ENCODE measurements at places on chromosomes 11 and 22.

DNA sequence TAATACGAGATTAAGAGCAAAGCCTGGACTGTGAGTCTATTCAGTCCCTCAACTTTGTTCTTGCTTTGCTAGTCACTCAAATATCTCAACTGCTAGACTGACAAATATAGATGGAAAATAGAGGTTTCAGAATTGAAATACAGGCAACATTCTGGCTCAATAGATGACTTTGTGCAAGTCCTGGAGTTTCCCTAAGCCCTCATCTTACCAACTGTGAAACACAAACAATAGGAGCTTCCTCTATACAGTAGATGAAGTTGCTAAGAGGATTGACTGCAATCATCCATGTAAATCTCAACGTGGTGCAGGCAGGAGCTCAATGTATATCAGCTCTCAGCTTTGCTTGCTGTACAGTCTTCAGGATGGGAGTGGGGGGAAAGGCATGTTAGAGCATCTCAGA is 6.2 kb upstream of the MPEG1 start:
- DNase-seq: no peak

- no peak for DNase-seq
These were observed 35.9 kb downstream of the LRRC10B start for GRCh38 chr11:61544466-61544865.

- DNase-seq: no peak
These were observed 34.8 kb upstream of the SWAP70 start for GRCh38 chr11:9629064-9629463.

GRCh38 chr11:70371241-70371640 is 27.1 kb upstream of the CTTN start:
- DNase-seq: no peak

- DNase-seq: no peak
These were observed 16.4 kb downstream of the ATP5MG start for GRCh38 chr11:118417801-118418200.

DNA sequence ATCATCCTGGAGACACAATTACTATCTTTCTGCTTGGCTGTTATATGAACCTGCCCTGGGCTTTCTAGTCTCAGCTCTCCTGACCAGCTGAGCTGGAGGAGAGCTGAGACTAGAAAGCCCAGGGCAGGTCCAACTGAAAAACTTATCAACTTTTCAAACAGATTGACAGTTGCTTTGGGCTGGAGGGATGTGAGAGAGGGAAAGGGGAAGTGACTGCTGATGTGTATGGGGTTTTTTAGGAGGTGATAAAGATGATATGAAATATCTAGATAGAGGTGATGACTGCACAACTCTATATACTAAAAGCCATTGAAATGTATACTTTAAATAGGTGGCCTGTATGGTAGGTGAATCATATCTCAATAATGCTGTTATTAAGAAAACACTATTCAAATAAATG is 60.2 kb upstream of the CHRM4 start:
- no peak for DNase-seq

- no peak for DNase-seq
These were observed 228.3 kb downstream of the KIRREL3 start for GRCh38 chr11:126772267-126772666.

- DNase-seq: no peak
These were observed 33.5 kb downstream of the NFRKB start for GRCh38 chr11:129861702-129862522.

DNA sequence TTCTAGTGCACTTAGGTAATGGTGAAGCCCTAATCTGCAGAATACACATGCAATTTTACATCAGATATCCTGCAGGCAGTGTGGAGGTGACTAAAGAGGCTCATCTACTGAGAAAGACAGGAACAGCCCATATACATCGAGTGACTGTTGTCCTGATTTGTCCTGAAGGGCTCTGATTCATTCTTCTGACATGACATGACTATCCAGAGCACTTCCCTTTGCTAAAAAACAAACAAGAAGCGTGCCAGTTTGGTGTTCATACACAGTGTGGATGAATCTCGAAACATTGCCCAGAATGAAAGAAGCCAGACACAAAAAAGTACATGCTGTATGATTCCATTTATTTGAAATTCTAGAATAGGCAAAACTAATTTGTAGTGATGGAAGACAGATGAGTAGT is 48.0 kb upstream of the AMPD3 start:
- no peak for DNase-seq

DNA sequence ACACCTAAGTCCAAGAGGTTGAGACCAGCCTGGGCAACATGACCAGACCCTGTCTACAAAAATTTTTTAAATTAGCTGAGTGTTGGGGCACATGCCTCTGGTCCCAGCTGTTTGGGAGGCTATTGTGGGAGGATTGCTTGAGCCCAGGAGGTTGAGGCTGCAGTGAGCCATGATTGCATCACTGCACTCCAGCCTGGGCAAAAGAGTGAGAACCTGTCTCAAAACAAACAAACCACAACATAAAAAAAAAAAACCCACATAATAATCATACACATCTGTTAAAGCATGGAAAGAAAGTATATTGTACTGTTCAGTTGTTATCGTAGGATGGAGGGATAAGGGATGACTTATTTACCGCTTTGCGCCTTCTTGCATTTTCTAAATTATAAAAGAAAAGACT is 35.9 kb upstream of the GRK2 start:
- no peak for DNase-seq

- peak; percentile 62 for DNase-seq
These were observed 12.4 kb upstream of the DSCAML1 start for GRCh38 chr11:117809236-117810055.

- no peak for DNase-seq
These were observed 25.3 kb downstream of the PPM1F start for GRCh38 chr22:21927174-21927823.

DNA sequence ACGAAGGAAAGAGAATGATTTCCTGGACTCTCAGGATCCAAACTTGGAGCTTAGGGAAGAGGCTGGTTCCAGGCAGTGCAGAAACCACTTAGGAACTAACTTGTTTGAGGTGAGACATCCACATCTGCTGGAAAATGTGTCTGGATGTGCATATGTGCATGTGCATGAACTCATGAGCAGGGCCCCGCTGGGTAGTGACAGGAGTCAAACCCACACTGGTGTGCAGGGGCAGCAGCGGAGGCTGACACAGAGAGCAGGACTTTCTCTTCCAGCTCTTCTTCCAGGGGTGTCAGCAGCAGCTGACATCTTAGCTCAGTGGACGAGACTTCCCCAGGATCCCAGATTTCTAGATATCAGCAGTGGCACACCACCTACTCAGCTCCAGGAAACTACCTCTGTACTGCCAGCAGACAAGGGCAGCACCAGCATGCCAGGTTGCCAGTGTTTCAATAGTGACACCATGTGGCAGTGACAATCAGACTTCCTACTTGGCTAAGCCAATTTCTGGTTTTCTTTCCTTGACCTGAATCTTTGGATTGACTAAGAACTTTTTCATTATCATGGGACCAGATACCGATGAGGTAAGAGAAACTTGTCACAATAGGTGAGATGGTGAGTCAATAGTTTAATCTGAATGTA is 227.5 kb upstream of the ZC3H12C start:
- DNase-seq: no peak

DNA sequence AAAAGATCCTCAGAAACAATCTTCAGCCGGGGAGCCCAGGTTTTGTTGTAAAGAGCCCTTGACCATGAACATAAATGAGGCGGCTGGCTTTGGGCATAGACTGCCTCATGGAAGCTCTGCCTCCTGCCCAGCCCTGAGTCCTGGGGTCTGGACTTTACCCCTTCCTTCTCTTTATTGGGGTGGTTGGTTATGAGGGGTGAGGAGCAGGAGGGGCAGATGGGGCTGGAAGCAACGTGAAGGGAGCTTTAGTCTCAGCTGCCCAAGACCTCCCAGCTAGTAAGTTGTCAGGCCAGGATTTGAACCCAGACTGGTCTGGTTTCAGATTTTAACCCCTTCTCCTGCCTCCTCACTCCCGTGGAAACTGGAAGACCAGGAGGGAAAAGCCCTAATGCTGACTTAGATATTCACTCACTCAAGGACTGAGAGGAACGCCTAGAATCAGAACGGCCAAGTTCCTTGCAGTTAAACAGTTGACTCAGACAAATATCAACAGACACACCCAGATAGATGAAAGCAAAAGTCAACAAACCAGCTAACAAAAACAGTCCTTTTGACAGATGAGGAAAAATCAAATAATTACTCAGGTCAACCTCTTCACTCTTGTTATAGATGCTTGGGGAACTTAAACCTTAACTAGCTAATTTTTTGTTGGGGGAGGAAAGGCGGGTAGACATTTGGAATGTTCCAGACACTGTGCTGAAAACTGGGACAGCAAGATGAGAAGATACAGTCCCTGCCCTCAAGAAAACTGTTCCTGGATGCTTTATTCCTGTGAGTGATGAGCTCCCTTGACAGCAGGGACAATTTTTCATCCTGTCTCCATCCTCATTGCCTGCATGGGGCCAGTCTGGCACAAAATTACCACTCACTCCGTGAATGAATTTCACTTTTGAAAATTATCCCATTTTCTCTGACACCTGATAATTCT is 20.8 kb upstream of the ARRB1 start:
- DNase-seq: no peak

DNA sequence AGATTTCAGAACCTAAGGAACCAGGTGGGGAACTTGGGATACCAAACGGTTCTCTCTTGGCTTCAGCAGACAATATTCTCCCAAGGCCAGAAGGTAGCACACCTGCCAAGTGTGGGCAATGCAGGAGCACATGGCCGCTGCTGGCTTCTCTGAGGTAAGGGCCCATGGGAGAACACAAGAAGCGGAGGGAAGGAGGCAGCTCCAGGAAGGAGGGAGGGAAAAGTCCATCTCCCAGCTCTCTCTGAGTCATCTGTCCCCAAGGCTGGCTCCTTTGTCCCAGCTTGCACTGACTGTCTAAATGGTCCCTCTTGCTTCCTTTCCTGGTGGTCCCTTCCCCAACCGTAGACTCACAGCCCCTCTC is 557.9 kb upstream of the CADM1 start:
- no peak for DNase-seq

GRCh38 chr11:19511413-19512183 is 201.0 kb upstream of the NAV2 start:
- DNase-seq: no peak

DNA sequence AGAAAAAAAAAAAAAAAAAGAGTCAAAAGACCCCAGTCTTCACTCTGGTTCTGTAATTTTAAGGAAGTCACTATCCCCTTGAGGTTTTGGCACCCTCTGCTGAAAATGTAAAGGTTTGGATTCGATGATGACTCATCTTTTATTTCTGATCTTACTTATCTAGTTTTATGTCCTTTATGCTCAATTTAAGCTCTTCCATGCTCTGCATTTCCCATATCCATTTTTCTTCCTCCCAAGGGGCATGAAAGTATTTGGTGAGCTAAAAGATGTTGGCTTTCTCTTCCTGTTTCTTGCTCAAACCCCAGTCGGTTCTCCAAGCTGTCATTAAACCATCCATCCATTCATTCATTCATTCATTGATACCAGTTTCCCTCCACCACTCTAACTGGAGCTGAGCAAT is 61.0 kb upstream of the CDON start:
- no peak for DNase-seq

DNA sequence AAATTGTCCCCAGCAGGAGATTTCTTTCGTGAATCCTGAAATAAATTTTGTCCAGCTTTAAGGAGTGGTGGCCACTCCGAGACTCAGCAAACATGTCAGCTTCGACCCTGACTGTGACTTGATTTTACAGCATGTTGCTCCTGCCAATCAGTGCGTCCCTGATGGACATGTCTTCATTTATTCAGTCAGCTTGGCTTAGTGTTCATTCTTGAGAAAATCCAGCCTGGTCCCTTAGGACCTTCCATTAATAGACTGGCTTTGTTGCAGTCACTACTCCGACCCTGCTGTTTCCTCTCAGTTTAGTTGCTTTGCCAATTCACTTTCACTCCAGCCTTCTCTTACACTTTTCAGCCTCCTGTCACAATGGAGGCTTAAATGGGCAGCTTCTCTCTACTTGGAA is 30.5 kb downstream of the TMPRSS5 start:
- DNase-seq: no peak

GRCh38 chr11:55481416-55481815 is 72.9 kb upstream of the OR4C15 start:
- no peak for DNase-seq

- DNase-seq: no peak
These were observed 25.1 kb downstream of the SBF2 start for GRCh38 chr11:10268746-10269488.

GRCh38 chr11:57599381-57599780 is 1.9 kb downstream of the SERPING1 start:
- DNase-seq: no peak

- DNase-seq: no peak
These were observed 372.7 kb downstream of the BUD13 start for GRCh38 chr11:116400081-116400480.

DNA sequence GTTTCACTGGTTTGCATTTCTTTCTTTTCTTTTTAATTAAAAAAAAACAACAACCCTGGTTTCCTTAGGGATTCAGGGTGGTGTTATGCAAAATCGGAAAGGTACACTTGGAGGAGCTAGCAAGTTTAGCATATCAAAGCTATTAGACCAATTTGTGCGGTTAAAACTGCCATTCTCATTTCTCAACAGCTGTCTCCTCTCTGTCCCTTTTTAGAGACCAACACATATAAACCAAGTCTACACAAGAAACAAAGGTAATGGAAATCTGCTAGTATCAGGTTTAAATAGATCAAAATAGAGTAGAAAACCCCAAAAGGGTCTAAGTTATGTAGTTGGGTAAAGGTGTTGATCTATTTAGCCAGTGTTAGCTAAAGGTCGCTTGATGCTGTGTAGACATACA is 1.7 kb upstream of the SESN3 start:
- DNase-seq: no peak

DNA sequence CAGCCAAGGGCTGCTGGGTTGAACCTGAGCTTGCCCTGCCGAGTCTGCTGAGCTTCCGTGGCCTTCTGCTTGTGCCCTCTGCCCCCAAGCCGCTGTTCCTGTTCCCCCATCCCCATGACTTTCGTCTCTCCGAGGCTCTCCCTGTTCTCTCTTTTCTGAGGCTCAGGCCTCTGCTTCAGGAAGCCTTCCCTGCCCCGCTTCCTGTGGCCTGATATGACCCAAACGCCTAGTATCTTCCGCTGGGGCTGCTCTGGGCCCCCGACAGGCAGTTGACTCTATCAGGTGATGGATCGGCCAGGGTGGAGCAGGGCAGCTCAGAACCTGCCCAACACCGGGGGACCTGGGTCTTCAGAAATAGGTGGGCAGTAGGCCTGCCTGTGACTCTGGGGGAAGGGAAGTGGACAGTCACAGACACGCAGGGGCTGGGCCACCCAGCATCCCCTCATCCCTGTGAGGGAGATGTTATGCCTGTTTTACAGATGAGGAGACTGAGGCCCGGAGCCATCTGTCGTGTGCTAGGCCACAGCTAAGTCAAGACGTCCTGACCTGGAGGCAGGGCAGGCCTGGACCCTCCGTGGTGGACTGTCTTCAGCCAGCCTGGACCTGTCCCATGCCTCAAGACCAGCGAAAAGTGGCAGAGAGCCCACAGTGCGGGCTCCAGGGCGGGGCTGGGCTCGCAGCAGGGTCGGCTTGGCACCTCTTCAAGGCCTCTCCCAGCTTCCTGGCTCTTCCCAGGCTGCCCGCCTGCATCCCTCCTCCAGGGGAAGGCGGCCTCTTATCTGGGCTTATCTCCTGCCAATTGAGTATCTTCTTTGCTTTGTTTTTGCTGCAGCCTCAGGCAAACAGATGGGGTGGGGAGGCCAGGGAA is 16.2 kb downstream of the BAD start:
- no peak for DNase-seq

GRCh38 chr11:111934306-111934705 is 2.8 kb upstream of the DIXDC1 start:
- DNase-seq: no peak

GRCh38 chr22:32802237-32802765 is 796 bp downstream of the TIMP3 start:
- no peak for DNase-seq

- no peak for DNase-seq
These were observed 15.2 kb downstream of the RIBC2 start for GRCh38 chr22:45428391-45429385.

GRCh38 chr22:17917490-17917983 is 106.8 kb downstream of the MICAL3 start:
- no peak for DNase-seq
